ENCODE measurements at places on chromosomes 1 and 21.

DNA sequence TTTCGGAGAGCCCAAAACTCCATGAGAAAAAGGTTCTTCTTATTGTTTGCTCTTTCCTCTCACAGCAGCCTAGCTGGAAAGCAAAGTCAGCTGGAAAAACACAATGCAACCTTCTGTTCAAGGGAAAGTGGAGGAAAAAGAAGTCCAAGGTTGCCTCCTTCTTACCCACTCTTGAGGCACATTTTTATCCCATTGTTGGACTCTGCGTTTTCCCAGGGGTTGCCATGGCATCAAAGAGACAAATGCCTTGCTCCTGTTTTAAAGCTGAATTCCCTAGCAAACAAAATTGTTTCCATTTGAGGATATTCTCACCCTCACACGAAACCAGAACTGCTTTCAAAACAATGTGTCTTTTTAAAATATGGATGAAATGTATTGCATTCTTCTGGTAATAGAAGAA is 45.1 kb upstream of the PALMD start:
- no peak for DNase-seq

DNA sequence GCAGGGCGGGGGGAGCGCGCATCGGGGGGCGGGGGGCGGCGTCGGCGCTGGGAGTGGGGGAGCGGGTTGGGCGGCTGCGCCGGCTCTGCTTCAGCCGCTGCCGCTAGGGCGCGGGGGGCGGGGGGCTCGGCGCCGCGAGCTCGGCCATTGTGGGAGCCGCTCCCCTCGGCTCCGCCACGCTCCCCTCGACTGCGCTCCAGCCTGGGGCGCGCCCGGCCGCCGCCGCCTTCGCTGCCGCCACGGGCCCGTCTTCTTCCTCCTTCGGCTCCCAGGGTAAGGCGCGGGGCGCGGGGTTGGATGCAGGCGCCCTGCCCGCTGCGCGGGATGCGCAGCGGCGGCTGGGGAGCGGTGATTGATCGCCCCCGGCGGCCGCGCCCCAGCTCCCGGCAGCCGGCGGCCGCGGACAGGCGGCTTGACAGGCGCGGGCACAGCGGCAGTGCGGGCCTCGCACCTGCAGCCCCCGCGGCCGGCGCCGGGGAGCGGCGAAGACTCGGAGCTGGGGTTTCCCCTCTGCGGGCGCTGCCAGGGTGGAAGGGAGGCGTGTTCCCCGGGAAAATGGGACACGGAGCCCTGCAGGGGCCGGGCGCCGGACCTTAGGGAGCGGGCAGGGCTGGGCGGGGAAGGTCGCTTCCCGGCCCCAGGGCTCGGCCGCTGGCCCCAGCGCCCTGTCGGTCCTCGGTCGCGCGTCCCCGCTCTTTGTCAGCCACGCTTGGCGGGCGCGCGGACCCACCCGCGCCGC is 55.3 kb downstream of the NDUFS5 start:
- no peak for DNase-seq

GRCh38 chr21:24869862-24870261 is 737.4 kb downstream of the MRPL39 start:
- no peak for DNase-seq

DNA sequence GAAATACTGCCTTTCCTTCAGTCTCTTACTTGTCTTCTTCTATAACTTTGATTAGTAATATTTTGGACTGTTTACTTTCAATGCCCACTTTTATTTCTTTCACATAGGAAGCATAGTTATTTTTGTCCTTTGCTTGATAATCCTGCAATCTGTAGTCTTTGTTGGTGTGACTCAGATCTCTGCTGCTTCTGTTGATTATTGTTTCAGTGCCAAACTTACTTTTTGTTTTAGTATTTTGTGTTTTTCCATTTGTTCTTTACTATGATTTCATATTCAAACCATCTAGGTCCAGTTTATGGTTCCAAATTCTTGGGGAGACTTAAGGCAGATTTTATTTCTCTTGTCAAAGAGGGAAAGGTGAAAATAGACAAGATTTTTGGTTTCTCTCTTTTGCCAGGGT is 399.9 kb downstream of the HLX start:
- DNase-seq: no peak

DNA sequence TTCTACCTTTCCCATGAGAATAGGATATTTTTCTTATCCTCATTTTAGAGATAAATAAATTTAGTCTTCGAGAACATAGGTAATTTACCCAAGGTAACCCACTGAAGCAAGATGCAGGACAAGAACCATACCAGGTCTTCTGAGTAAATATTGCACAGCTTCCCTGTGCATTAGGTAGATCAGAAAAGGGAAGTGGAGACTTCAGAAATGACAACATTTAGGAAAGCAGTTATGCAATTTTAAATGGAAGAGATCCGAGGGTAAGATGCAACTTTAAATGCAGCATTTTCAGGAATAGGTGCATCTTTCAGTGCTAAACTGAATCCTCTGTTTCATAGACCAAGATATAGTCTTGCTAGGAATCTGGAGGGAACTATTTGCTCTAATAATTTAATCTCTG is 206.4 kb upstream of the SGIP1 start:
- DNase-seq: no peak
